Type B pancreatic cell (in vitro differentiated cells): ENCODE measurements at places on chromosomes 7 and 10.
A peak's percentile ranks its signal among the peaks of the same experiment; 100 is the strongest.

GRCh38 chr10:131111471-131112080 lies 199.9 kb downstream of the TCERG1L start:
- no peak for DNase-seq

- DNase-seq: no peak
These were observed 12.4 kb upstream of the CALML3 start for GRCh38 chr10:5512331-5512730.

GRCh38 chr7:106737202-106737562 lies 76.2 kb upstream of the CCDC71L start:
- no peak for DNase-seq

- no peak for DNase-seq
These were observed 240.5 kb upstream of the PRSS58 start for GRCh38 chr7:142498364-142498763.

- DNase-seq: no peak
These were observed 35.0 kb downstream of the VIPR2 start for GRCh38 chr7:159109653-159110035.

DNA sequence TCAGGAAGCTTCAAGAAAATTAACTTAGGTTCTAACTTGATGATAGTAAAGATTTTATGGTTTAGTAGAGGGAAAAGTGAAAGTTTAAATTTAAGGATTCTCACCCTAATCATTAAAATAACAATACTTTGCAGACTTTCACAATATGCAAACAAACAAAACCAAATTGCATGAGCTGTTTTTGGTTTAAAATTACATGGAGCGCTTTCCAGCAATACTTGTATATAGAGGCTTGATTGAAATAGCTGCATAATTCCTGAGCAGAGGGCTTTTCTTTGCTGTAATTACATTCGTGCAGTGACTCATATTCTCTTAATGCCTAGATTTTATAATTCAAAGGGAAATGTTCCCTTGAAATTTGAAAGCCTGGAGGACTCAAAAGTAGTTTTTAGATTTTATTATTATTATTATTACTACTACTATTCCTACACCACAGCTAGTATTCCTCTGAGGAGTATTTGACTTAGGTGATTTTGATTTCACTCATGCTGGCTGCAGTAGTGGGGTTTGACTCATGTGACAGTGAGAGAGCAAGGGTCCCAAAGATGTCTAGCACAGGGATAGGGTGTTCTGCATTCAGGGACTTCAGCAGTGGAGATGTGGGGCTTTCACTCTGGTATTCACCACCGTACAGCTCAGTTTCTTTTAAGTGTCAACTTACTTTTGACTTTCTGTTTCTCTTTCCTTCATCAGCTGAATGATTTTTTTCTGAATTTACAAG lies 138.1 kb downstream of the ADAM22 start:
- no peak for DNase-seq

GRCh38 chr10:110794808-110795207 lies 76.9 kb upstream of the PDCD4 start:
- DNase-seq: no peak

DNA sequence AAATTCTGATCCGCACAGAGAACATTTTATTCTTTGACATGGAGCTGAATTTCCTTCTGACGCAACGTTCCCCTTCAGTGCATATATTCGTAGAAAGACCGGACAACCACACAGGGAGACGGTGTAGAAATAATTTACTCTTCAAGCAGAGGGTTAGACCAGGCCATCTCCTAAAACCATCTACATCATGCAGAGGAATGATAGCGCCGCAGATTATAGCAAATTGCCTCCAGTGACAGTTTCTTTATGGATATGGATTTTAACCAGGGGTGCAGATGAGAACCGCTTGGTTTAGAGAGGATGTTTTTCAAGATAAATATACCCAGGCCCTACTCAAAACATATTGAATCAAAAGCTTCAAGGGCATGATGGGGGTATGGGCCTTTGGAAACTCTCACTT lies 759.3 kb upstream of the AUTS2 start:
- DNase-seq: no peak

DNA sequence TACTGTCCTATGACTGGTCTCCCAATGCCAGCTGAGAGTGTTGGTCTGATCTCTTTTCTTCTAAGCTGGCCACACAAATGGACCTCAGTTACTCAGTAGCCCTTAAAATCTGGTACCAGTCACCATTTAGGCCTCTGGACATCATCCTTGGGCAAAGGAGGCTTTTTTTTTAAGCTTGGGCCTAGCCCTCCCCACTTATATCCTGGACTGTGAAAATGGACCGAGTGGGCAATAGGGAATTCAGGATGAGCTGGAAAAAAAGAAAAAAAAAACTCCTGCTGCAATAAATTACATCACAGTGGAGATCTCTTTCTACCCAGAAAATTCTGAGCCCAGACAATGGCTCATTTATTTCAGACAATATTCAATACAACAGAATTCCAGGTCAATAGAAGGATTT lies 68.4 kb downstream of the PARP12 start:
- no peak for DNase-seq

DNA sequence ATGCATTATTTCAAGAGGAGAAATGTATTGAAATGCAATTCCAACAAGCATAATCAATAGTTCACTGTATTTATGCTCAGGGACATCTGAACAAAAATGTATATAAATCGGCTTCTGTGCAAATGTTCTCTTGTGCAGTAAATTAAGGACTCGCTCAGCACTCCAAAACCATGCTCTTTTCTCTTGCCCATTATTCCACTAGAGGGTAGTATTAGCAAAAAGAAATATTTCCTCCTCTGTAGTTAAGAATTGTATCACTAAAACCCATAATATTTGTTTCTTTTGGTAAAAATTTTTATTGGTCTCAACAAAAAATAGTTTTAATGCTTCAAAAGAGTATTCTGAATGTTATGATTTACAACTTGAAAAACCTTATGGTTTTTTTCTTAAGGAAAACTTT lies 803.1 kb downstream of the PCDH15 start:
- DNase-seq: no peak

GRCh38 chr7:105820363-105821066 lies 55.9 kb downstream of the ATXN7L1 start:
- no peak for DNase-seq

- no peak for DNase-seq
These were observed 106.5 kb downstream of the SMURF1 start for GRCh38 chr7:99037327-99037940.

DNA sequence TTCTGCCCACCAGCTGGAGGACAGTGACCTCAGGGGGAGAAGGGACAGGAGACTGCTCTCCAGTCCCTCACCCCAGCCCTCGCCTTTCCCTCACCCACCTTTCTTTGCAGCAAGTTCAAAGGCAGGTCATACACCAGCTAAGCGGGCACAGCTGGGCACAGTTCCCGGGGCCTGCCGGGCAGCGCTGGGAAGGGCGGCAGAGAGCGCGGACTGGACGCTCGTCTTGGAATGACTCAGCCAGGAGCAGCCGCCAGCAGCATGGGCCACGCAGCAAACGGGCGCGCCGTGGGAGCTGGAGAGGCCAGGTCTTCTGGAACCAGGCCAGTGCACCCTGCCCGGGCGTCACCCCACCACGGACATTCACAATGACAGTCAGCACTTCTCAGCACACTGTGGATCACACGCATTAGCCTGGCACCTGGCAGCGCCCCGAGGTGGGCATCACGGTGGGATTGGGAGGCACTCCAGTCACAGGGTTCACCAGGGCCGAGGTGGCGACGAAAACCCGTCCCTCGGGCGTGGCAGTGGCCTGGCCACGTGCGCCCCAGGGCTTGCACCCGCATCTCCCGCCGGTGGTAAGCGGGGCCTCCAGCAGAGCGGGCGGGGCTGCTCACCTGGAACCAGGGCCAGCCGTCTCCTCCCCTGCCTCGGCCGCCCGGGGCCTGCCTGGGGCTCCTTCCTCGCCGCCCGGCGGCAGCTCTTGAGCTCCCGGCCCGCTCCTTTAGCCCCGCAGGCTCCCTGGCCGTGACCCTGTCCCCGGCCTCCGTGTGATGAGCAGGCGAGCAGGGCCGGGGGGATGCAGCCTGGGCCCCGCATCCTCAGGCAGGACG lies 29.0 kb upstream of the WDFY4 start:
- no peak for DNase-seq

- no peak for DNase-seq
These were observed 53.5 kb downstream of the SEPTIN7 start for GRCh38 chr7:35854311-35854710.

DNA sequence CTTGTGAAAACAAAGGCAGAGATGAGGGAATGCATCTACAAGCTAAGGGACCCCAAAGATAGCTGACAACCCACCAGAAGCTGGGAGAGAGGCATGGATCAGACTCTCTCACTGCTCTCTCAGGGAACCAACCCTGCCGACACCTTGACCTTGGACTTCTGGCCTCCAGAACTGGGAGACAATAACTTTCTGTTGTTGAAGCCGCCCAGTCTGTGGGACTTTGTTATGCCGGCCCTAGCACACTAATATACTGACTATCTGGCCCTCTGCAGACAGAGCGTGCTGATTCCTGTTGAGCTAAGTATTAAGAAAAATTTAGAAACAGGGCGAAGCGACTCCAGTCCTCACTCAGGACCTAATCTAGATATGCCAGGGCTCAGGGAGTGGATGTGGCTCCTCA lies 144.3 kb upstream of the TCF7L2 start:
- no peak for DNase-seq

GRCh38 chr7:86942081-86942480 lies 117.4 kb downstream of the ELAPOR2 start:
- DNase-seq: no peak

- peak; percentile 61 for DNase-seq
These were observed at the start of gene MMP21 for GRCh38 chr10:125775491-125776106. Gene MMP21 (minus strand): TSS chr10:125775821. CDS start chr10:125775821, 0 bp downstream.

- DNase-seq: no peak
These were observed 3.7 kb downstream of the PDZD7 start for GRCh38 chr10:101027106-101027720.

GRCh38 chr7:139231513-139232376 lies 708 bp downstream of the UBN2 start:
- DNase-seq: peak; percentile 69

GRCh38 chr7:29017713-29018112 lies 59.6 kb upstream of the TRIL start:
- DNase-seq: no peak

- peak; percentile 42 for DNase-seq
These were observed 100.0 kb downstream of the GRID1 start for GRCh38 chr10:86266446-86267242.

DNA sequence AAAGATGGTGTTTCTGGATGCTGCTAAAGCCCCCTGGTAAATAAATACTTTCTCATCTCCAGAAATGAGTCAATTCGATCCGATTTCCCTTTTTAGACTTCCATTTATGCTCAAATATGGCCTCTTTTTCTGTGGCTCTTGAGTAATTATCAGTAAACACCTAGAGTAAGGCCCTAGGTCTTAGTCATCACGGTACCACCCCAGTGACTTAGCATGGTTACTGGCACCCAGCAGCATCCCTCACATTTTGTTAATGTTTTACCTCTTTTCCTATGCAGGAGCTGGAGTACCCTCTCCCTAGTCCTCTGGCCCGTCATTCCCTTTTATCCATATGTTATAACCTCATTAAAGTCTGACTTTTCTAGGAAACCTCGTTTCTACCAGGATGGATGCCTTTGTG lies 19.5 kb downstream of the CHN2 start:
- DNase-seq: no peak

DNA sequence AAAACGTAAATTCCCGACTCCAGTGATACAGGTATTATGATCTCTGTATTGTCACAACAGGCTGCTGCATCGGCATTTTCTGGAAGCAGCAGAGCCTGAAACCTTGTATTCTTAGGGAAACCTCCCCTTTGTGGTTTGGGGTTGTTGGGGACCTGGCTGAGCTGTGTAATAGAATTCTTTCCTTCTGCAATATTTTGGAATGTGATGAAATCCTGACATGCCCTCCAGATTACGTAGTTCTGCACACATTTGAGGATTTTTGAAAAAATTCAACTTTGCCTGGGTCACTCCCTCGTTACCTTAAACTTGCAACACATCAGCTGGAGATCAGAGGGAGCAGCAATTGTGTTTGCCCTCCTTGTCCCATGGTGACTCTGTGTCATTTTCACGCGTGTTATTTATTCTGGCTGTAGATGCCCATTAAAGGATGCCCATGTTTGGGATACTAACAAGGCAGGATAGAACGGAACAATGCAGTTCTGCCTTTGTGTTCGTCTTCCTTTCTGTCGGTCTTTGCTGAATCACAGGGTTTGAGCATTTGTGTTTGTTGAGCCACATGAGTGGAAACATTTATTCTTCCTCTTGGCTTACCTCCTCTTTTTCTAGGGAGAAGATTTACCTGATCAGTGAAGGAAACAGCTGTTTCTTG lies 181.7 kb downstream of the TCF7L2 start:
- no peak for DNase-seq

GRCh38 chr7:152411389-152411788 lies 24.4 kb downstream of the KMT2C start:
- DNase-seq: no peak

DNA sequence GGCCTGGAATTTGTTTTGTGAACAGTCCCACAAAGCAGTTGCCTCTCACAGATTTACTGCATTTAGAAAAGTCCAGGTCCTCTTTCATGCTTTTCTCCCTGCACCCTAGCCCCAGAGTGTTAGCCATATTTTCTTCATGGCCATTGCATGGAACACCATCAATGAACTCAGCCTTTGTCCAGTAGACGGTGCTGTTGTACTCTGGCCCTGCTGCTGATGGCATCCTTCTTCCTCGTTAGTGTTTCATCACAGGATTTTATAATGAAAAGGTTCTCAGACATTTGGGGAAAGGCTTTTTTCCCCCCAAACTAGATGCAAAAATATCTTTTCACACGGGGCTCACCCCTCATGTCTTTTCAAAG lies 93.0 kb upstream of the SLC25A13 start:
- DNase-seq: no peak

DNA sequence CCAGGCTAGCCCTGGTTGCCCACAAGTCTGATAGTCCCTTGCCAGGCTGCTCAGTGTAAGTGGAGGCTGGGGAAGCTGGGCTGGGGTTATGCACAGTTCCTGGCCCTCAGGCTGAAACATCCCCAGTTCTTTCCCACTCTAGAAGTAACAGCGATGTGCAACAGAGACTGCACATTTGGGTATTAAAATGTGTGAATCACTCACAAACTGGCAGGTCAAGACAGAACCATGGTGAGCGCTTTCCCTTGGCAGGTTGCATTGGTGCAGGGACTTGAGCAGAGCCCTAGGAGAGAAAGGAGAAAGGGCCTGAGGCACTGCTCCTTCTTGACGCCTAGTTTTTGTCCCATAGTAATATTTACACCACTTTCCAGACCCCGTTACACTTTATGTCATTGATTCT lies 56.1 kb upstream of the SLC35B4 start:
- DNase-seq: no peak

DNA sequence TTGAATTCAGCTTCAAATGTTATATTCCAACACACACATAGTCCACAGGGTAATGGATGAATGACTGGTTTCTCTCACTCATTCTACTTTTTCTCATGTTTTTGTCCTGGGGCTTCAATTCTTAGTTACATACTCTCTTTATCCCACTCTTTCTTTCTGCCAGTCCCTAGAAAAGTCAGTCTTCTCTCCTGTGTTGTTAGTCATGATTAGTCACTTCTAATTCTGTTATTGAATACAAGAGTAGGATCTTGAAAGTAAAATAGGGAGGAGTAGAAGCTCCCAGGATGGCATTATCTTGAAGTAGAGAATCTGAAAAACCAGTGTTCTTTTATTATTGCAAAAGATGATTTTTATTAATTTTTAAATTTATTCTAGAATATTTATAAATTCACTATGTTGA lies 45.5 kb upstream of the CALCR start:
- DNase-seq: no peak

- DNase-seq: no peak
These were observed 12.2 kb downstream of the BHLHA15 start for GRCh38 chr7:98223351-98223897.

- no peak for DNase-seq
These were observed 95.5 kb downstream of the MAP3K8 start for GRCh38 chr10:30529373-30529998.

- no peak for DNase-seq
These were observed 47.7 kb downstream of the LRGUK start for GRCh38 chr7:134174795-134175261.
